GM23338 (cell line): ENCODE measurements at places on chromosomes 5 and 9. TPM values are rescaled to one million over a fixed set of nuclear protein-coding genes. Genes with fewer than 3 reads are reported as not detected.

Gene PCDHA9
- total RNA-seq: 3.2 and 3.3 TPM in 2 replicates

Gene SAXO1
- total RNA-seq: not detected in 2 replicates

Gene IL13
- not detected in 2 replicates for total RNA-seq

Gene CMYA5
- 0.49 and 1.2 TPM in 2 replicates for total RNA-seq

Gene PRR16
- 0.62 and 1.0 TPM in 2 replicates for total RNA-seq

Gene DEPDC1B
- 67.9 and 75.0 TPM in 2 replicates for total RNA-seq

Gene PCDHB11
- 0.47 and 1.3 TPM in 2 replicates for total RNA-seq

Gene GPRIN1
- total RNA-seq: 11.7 and 14.6 TPM in 2 replicates

Gene DPYSL3
- 440 and 455 TPM in 2 replicates for total RNA-seq

Gene LHX2
- total RNA-seq: 0.19 and 1.7 TPM in 2 replicates
